ENCODE measurements at places on chromosomes 6 and 20.

DNA sequence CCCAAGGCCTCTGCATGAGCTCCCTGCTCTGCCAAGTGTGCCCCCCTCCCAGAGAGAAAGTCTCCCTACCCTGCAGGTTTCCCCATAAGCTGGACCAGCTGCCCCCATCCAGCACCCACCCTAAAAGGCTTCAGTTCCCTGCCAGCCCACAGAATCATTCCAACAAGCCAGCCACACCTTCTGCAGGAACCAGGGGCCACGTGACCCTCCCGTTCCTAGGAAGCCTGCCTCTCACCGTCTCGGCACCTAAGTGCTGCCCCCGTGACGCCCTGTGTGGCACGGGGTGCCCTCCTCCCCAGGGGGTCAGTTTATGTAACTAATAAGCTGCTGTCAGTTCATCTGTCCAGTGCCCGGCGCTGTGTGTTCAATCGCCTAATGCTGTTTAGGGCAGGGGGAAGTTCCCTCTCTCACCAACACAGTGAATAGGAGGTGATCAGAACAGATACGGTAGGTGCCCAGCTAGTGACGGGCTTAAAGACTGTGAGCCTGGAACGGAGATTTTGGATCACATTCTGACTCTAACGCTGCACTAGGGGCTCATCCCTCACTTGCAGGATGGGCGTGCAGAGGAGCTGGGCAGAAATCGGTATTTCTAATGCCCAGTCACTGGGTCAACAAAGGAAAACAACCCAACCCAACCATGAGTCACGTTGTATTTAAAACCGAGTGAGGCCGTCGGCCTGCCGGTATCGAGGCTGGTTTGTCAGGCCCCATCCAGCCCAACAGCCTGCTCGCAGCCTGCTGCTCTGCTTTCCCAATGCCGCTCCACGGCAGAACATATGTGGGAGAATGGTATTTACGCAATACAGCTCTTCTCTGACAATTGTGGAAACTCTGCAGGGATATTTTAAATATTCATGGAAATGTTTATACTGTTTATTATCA, 56.0 kb downstream of the RAMACL start:
- H3K27ac ChIP-seq: no peak overlapping the region
- H3K36me3 ChIP-seq: no peaks in the 10 kb centered on the region
- H3K4me3 ChIP-seq: no peak overlapping the region
- H3K4me1 ChIP-seq: no peaks in the 10 kb centered on the region
- peak; percentile 84 for DNase-seq

DNA sequence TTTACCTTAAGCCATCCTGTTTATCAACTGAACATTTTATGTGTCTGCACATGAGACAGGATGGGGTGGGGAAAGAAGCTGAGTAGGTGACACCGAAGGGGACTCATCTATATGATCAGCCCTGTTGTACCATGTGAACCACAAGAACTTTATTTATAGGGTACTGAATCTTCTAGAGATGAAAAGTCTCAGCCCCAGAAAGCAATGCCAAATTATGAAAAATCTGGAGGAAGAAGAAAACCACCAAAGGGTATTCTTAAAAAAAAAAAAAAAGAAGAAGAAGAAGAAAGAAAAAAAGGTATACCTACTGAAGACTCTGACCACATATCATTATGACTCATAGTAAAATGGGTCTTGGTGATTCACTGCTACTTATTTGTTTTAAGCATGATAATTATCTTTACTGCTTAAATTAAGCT, 39.8 kb upstream of the HBS1L start:
- H3K36me3 ChIP-seq: no peaks in the 10 kb centered on the region
- no peak overlapping the region for H3K4me3 ChIP-seq
- peaks cover 25% of the 10 kb centered on the region for H3K27me3 ChIP-seq
- H3K27ac ChIP-seq: no peak overlapping the region
- no peak for DNase-seq

GRCh38 chr6:137570393-137570792, 76.2 kb upstream of the OLIG3 start:
- peaks cover 8% of the 10 kb centered on the region for H3K27me3 ChIP-seq
- H3K4me3 ChIP-seq: no peak overlapping the region
- no peaks in the 10 kb centered on the region for H3K36me3 ChIP-seq
- H3K4me1 ChIP-seq: no peaks in the 10 kb centered on the region
- DNase-seq: no peak

- H3K36me3 ChIP-seq: no peaks in the 10 kb centered on the region
- no peak overlapping the region for H3K4me3 ChIP-seq
- DNase-seq: no peak
- H3K27me3 ChIP-seq: no peaks in the 10 kb centered on the region
- no peaks in the 10 kb centered on the region for H3K4me1 ChIP-seq
- H3K27ac ChIP-seq: no peak overlapping the region
Measured at GRCh38 chr20:12722091-12722490, 286.7 kb upstream of the SPTLC3 start.

- no peak for DNase-seq
- H3K27ac ChIP-seq: no peak overlapping the region
- no peaks in the 10 kb centered on the region for H3K4me1 ChIP-seq
Measured at GRCh38 chr6:67877288-67877687, 757.8 kb upstream of the ADGRB3 start.

GRCh38 chr6:56961151-56961550, 6.2 kb downstream of the BEND6 start:
- no peak overlapping the region for H3K4me3 ChIP-seq
- no peaks in the 10 kb centered on the region for H3K27me3 ChIP-seq
- DNase-seq: no peak
- H3K36me3 ChIP-seq: no peaks in the 10 kb centered on the region
- H3K4me1 ChIP-seq: peaks cover 18% of the 10 kb centered on the region

DNA sequence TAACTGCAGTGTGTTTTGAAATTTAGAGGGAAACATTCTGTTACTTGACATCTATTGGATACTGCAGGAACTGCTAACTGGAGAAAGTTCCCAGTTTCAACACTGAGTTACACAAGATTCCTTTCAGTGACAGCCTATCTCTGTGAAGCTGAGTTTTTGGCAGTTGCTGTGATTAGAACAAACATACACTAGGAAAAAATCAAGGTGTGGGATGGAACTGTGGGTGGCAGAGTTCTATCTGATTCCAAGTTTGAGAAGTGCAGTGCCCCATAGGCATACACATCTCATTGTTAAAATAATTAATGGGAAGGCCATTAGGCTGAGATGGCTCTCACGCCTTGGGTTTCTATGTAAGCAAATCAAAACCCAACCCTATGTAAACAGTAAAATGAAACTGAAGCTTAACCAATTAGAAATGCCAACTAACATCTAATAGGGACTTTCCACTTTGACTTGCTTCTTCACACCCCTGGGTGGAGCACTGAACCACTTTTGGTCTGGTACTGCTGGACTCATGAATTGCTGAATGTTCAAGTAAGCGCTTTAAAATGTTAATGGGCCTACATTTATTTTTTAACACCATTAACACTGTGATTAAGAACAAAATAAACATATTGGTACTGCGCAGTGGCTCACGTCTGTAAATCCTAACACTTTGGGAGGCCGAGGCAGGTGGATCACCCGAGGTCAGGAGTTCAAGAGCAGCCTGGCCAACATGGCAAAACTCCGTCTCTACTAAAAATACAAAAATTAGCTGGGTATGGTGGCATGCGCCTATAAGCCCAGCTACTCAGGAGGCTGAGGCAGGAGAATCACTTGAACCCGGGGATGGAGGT, 55.2 kb upstream of the TBC1D7 start:
- no peak for DNase-seq
- no peaks in the 10 kb centered on the region for H3K4me1 ChIP-seq
- no peaks in the 10 kb centered on the region for H3K27me3 ChIP-seq

GRCh38 chr6:138973466-138974153, 14.4 kb downstream of the REPS1 start:
- no peak for DNase-seq
- H3K36me3 ChIP-seq: no peaks in the 10 kb centered on the region
- H3K27ac ChIP-seq: no peak overlapping the region
- H3K27me3 ChIP-seq: no peaks in the 10 kb centered on the region

DNA sequence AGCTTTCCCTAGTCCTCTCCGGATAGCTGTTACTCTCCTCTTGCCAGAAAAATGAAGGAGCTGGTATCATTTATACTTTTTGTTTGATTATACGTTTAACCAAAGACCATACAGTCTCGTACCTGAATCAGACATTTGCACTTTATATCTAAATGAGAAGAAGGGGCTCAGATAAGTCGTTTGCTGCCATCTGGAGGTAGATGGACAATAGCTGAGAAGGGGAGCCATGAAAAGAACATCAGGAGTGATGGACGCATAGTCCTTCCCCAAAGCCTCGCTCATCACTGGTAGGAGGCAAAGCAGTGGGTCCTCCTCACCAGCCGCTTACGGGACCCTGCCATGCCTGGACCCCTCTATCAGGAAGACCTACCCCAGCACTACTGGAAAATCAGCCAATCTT, 45.4 kb downstream of the RPF2 start:
- no peaks in the 10 kb centered on the region for H3K27me3 ChIP-seq
- no peak for DNase-seq
- H3K36me3 ChIP-seq: peaks cover 29% of the 10 kb centered on the region
- no peak overlapping the region for H3K4me3 ChIP-seq
- no peak overlapping the region for H3K27ac ChIP-seq

GRCh38 chr20:58225452-58226200, 2.8 kb downstream of the ANKRD60 start:
- DNase-seq: no peak
- peaks cover 3% of the 10 kb centered on the region for H3K27me3 ChIP-seq
- no peak overlapping the region for H3K27ac ChIP-seq
- H3K4me1 ChIP-seq: no peaks in the 10 kb centered on the region
- H3K36me3 ChIP-seq: no peaks in the 10 kb centered on the region

GRCh38 chr20:57829805-57830514, 120.1 kb upstream of the PMEPA1 start:
- no peak overlapping the region for H3K4me3 ChIP-seq
- DNase-seq: no peak
- no peaks in the 10 kb centered on the region for H3K27me3 ChIP-seq
- H3K36me3 ChIP-seq: no peaks in the 10 kb centered on the region

DNA sequence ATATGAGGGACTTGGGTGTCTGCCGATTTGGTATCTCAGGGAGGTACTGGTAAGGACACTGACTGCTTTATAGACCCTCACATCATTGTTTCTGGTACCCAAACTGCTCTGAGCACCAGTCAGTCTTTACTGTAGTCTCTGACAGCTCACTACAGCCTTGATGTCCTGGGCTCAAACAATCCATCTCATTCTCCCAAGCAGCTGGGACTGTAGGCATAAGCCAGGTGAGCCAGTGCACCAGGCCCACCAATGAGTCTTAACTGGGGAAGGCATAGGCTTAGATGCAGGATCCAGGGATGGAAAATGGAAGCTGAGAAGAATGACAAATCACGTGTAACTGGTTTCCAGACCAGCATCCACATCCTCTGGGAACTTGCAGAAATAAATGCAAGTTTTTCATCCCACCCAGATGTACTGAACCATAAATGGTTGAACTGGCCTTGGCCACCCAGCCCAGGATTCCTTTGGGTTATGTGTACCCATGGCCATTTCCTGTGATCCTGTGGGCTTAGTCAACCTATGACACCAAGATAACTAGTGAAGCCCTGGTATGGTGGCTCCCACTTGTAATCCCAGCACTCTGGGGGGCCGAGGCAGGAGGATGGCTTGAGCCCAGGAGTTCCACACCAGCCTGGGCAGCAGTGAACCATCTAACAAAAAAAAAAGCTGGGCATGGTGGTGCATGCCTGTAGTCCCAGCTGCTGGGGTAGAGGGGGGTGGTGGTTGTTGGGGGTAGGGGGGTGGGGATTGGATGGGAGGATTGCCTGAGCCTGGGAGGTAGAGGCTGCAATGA, 5.8 kb downstream of the TUBB start:
- H3K4me3 ChIP-seq: no peak overlapping the region
- H3K27me3 ChIP-seq: no peaks in the 10 kb centered on the region
- H3K4me1 ChIP-seq: peaks cover 29% of the 10 kb centered on the region
- peaks cover 26% of the 10 kb centered on the region for H3K36me3 ChIP-seq
- no peak for DNase-seq
- peak overlapping the region; percentile 60 for H3K27ac ChIP-seq

Measured in Panc1 (cell line).